ENCODE measurements at places on chromosomes 13 and 19.

DNA sequence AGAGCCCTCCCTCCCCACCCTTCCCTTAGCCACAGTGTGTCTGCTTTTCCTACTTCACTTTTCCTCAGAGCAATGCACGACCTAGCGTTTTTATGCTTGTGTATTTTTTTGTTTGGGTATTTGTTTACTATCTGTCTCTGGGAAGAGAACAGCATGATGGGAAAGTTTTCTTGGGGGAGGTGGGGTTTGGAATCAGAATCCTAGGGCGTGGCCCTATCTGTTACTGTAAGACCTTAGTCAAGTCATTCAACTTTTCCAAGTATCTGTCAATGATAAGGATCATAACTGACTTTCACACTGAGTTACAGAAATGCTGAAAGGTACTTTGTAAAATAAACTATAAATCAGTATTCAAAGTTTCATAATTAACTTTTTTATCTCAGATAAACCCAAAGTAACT lies 146.3 kb upstream of the WASF3 start:
- no peak for DNase-seq

- DNase-seq: no peak
Measured at GRCh38 chr13:23984546-23984945, 87.2 kb upstream of the C1QTNF9B start.

- DNase-seq: no peak
Measured at GRCh38 chr13:103002279-103002678, 63.9 kb downstream of the SLC10A2 start.

DNA sequence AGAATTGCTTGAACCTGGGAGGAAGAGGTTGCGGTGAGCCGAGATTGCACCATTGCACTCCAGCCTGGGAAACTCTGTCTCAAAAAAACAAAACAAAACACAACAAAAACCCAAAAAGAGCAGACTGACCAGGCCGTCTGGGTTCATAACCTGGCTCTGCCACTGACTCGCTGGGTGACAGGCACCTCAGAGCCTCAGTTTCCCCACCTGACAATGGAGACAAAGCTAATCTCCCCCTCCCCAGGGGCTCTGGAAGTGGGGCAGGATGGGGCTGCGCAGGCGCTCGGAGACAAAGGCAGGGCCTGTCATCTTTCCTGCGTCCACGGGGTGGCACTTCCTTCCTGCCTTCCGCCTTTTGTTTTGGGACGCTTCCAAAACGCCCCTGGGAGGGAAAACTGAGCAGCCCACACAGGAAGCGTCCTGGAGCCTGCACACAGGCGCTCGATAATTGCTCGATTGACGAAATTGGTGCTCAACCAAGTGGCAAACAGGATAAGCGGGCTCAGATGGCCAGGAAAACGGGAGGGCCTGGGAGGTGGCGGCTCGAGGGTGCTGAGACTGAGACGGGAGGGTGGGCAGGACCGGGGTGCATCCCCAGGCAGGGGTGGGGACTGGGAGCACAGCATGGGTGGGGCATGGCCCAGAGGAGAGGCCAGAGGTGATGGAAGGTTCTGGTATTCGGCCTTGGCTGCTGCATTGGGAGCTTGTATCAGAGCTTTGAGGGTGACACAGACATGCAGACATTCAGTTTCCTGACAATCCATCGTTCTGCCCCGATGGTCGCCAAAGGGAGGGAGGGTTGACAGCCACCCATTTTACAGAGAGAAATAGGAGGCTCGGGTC lies 17.8 kb downstream of the SPC24 start:
- DNase-seq: peak; percentile 91

DNA sequence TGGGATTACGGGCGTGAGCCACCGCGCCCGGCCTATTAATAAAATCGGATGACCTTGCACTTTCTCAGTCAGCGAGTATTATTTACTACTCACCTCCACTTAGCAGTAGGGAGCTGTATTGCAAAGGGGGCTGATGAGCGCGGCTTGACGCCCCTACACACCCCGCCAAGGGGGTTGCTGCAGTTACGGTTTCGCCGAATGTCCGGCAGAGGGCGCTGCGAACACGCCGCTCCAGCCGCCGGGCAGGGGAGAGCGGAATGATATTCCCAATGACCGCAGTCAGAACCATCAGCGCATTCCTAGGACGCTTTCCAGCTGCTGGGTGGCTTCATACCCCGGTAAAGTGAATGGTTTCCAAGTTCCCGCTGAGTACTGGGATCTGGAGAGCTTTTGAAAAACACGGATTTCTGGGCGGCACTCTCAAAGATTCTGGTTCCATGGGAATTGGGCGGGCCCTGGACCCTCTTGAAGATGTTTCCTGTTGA lies 30.0 kb upstream of the TPT1 start:
- DNase-seq: peak; percentile 86

DNA sequence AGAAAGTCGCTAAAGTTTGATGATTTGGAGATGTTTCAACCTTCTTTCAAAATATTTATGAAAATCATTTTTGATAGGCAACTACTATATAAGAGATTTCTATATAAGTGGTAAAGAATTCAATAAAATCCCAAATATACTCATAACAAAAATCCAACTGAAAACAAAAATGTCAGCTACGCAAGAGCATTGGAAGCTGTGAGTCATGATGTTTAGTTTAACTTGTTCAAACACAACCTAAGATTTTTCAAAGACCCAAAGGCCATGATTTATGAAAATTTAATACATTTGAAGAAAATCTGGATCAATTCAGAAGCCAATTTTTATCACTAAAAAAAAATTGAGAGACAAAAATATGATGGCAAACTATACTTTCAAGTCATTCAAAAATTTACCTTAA lies 226.6 kb downstream of the MZT1 start:
- DNase-seq: no peak

DNA sequence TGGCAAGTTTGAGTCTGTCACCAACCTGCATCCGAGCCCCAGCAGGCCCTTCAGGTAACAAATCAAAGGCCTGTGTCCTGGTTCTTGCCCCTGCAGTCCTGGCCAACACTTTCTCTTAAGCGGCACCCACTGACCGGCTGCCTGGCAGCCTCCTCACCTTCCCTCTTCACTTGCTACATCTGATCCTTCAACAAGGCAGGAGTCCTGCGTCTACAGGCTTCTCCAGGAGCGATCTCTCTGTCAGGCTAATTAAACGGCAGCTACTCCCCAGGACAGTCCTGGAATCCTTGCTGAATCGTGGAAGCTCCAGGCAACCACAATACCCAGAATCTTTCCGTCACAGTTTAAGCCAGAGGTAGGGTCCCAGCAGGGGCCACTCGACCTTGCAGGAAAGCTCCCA lies 41.1 kb upstream of the GAS6 start:
- no peak for DNase-seq

GRCh38 chr13:89966524-89966923 lies 1381.0 kb upstream of the MIR17HG start:
- no peak for DNase-seq

DNA sequence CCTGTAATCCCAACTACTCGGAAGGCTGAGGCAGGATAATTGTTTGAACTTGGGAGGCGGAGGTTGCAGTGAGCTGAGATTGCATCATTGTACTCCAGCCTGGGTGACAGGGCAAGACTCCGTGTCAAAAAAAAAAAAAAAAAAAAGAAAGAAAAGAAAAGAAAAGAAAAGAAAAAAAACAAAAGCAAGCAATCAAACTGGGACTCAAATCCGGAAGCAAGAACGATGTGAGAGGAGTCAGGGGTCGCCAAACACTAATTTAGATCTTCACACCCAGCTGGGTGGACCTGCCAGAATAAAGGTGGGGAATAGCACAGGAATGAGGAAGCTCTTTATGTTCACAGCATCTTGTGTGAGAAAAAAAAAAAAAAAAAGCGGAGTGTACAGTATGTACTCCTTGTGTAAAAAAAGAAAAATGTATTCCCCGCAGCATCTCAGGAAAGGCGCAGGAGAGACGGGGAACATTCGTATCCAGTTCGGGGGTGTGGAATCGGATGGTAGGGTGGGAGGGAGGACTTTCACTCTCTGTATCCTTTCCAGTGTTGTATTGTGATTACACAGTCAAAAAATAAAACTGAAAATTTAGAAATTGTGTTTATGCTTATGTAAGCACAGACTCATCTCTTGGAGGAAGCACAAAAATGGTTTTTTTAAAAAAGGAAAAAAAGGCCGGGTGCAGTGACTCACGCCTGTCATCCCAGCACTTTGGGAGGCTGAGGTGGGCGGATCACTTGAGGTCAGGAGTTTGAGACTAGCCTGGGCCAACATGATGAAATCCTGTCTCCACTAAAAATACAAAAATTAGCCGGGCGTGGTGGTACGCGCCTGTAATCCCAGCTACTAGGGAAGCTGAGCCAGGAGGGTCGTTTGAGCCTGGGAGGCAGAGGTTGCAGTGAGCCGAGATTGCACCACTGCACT lies 7.6 kb downstream of the DNAJB1 start:
- DNase-seq: peak; percentile 86

GRCh38 chr19:38267761-38268483 lies 3.5 kb downstream of the SPINT2 start:
- no peak for DNase-seq

GRCh38 chr13:37326334-37326733 lies 220.9 kb upstream of the CSNK1A1L start:
- DNase-seq: peak; percentile 35

- peak; percentile 17 for DNase-seq
Measured at GRCh38 chr19:42487032-42487797, 41.1 kb downstream of the CEACAM1 start.
